Smooth muscle cell of the pulmonary artery (primary cell): ENCODE measurements at places on chromosomes 1 and 21. TPM values are rescaled to one million over a fixed set of nuclear protein-coding genes. Genes with fewer than 3 reads are reported as not detected.

Gene AGBL4
- total RNA-seq, result not detected in 2 replicates

Gene EVI5
- 54.2 and 71.5 TPM in 2 replicates for total RNA-seq

Gene TMCC2
- total RNA-seq, result 2.7 and 3.3 TPM in 2 replicates

Gene TMEM35B
- 35.1 and 35.3 TPM in 2 replicates for total RNA-seq
